Pericardium fibroblast (primary cell): ENCODE measurements at places on chromosomes 3 and 15. TPM values are rescaled to one million over a fixed set of nuclear protein-coding genes. Genes with fewer than 3 reads are reported as not detected.

REC114 gene
- total RNA-seq = not detected in 2 replicates

NANOGP8 gene
- not detected in 2 replicates for total RNA-seq

MAGI1 gene
- 10.0 and 16.7 TPM in 2 replicates for total RNA-seq

CLDN18 gene
- not detected in 2 replicates for total RNA-seq

WDR93 gene
- not detected in 2 replicates for total RNA-seq

PPCDC gene
- 4.4 and 5.4 TPM in 2 replicates for total RNA-seq

TPRG1 gene
- total RNA-seq = 0.47 and 1.4 TPM in 2 replicates

CADM2 gene
- not detected in 2 replicates for total RNA-seq

FHIT gene
- 1.5 and 6.2 TPM in 2 replicates for total RNA-seq

GRM7 gene
- total RNA-seq = not detected in 2 replicates

CILP gene
- 0.93 and 2.8 TPM in 2 replicates for total RNA-seq

GP9 gene
- not detected in 2 replicates for total RNA-seq

ZNF660 gene
- 1.3 and 1.9 TPM in 2 replicates for total RNA-seq

GAP43 gene
- under 0.01 TPM in 1 of 2 replicates, not detected in the other for total RNA-seq

INSYN1 gene
- 0.68 and 11.1 TPM in 2 replicates for total RNA-seq

IP6K1 gene
- 27.1 and 28.2 TPM in 2 replicates for total RNA-seq

MAPKBP1 gene
- 4.4 and 5.2 TPM in 2 replicates for total RNA-seq

CCR8 gene
- total RNA-seq = not detected in 2 replicates

GNAT1 gene
- total RNA-seq = not detected in 2 replicates

MCF2L2 gene
- 0.58 TPM in 1 of 2 replicates, not detected in the other for total RNA-seq

RTP4 gene
- total RNA-seq = 0.35 TPM in 1 of 2 replicates, not detected in the other

GALNT15 gene
- total RNA-seq = 1.3 and 20.2 TPM in 2 replicates

APBA2 gene
- total RNA-seq = 9.2 and 11.7 TPM in 2 replicates

ADAMTS17 gene
- total RNA-seq = 1.5 and 2.1 TPM in 2 replicates

TLE3 gene
- total RNA-seq = 19.3 and 64.5 TPM in 2 replicates

A4GNT gene
- total RNA-seq = not detected in 2 replicates

PPP1R14D gene
- not detected in 2 replicates for total RNA-seq

ECE2 gene
- total RNA-seq = not detected in 2 replicates

TMC3 gene
- under 0.01 TPM in 1 of 2 replicates, not detected in the other for total RNA-seq

MYO5C gene
- under 0.01 and 0.34 TPM in 2 replicates for total RNA-seq

OR5K4 gene
- total RNA-seq = not detected in 2 replicates

PLCB2 gene
- total RNA-seq = 0.09 and 0.23 TPM in 2 replicates

IL17RC gene
- 31.6 and 113 TPM in 2 replicates for total RNA-seq

FBN1 gene
- 785 and 990 TPM in 2 replicates for total RNA-seq

UBA7 gene
- total RNA-seq = 31.2 and 52.0 TPM in 2 replicates

CERS3 gene
- total RNA-seq = not detected in 2 replicates

CD200R1 gene
- not detected in 2 replicates for total RNA-seq

IMPG2 gene
- total RNA-seq = under 0.01 and 0.17 TPM in 2 replicates

CLDN16 gene
- total RNA-seq = not detected in 2 replicates

ACTC1 gene
- 0.12 and 70.4 TPM in 2 replicates for total RNA-seq

SERINC4 gene
- not detected in 2 replicates for total RNA-seq
